ENCODE measurements at places on chromosomes 5 and 9.

DNA sequence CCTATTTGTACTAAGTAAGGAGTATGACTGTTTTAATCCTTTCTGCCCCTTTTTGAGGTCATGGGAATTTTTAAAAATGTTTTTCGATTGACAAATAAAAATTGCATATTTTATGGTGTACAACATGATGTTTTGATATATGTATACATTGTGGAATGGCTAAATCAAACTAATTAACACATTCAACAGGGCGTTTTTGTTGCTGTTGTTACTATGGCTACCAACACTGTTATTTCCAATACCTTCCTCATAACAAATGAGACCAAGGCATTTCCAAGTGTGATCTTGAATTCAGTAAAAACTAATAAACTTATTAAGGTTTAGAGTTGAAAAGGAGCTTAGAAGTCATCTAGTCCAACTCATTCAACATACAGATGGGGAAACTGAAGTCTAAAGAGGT, 30.2 kb upstream of the SPEF2 start:
- no peak for DNase-seq

GRCh38 chr5:61329550-61330128, 2.4 kb upstream of the ZSWIM6 start:
- DNase-seq = no peak

GRCh38 chr9:115837618-115838017, 316.0 kb upstream of the PAPPA start:
- no peak for DNase-seq

DNA sequence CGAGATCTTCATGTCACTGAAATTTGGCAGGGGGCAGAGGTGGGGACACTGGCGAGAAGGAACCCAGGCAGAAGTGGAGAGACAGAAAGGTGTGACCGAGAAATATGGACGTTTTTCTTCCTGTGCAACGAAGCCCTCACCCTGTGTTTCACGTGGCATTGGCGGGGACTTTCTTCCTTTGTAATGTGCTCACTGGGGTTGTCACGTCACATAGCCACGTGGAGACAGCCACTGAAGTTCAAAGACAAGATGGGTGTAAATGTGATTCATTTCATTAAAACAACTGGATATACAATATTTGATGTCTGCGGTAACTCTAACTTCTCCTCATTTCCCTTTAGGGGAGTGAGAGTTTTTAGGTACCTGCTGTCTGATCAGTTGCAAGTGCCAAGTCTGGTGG, 225.7 kb downstream of the FSTL4 start:
- peak; percentile 7 for DNase-seq

DNA sequence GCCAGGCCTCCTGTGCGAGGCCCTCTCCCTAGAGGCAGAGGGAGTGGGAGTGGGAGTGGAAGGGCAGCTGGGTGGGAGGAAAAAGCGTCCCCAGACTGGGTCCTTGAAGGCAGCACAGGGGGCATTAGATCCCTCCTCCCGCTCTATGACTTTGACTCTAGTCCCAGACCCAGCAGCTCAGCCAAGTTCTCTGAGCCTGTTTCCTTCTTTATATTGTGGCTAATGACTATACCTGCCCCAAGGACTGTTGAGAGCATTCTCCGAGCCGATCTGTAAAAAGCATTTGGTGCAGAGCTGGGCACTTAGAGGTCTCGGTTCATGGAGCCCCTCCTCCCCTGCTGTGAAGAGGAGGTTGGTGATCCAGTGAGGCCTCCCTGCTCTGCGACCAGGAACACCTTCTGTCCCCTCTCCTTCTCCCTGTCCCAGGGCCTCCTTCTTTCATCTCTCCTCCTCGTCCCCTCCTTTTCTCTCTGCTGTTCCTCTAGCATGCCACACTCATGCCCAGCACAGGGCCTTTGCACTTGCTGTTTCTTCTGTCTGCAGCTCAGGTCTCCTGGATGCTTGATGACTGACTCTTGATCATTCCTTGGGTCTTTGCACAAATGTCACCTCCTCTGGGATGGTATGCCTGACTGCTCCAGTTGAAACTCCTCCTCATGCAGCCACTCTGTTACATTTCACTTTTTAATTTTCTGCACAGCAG, 23.4 kb upstream of the PSD2 start:
- no peak for DNase-seq

DNA sequence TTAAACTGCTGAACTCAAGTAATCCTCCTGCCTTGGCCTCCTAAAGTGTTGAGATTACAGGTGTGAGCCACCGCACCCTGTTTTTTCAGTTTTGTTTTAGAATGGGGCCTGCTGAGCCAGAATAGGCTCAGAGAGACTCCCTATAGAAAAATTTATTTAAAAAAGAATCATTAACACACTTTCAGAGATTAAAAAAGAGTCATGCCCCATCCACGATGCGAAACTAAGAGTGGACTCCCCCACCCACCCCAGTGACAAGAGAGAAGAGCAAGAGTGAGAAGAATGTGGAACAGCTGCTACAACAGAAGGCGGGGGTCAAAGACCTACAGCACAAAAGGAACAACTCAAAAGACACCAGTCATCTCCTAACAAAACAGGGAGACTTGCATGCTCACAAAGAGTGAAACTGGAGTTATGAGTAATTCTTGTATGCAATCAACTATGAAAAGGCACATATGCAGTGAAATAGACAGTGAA, 47.2 kb downstream of the GLDC start:
- DNase-seq = no peak

- no peak for DNase-seq
Observed at GRCh38 chr5:111229871-111230810, 6.0 kb downstream of the CAMK4 start.

GRCh38 chr9:131596430-131596743, 51.1 kb downstream of the PRRT1B start:
- no peak for DNase-seq

GRCh38 chr9:84027201-84027600, 46.6 kb downstream of the RMI1 start:
- no peak for DNase-seq

- no peak for DNase-seq
Observed at GRCh38 chr9:69719367-69719766, 40.4 kb downstream of the PTAR1 start.
